ENCODE measurements at places on chromosomes 3 and 15. TPM values are rescaled to one million over a fixed set of nuclear protein-coding genes. Genes with fewer than 3 reads are reported as not detected.

DNA sequence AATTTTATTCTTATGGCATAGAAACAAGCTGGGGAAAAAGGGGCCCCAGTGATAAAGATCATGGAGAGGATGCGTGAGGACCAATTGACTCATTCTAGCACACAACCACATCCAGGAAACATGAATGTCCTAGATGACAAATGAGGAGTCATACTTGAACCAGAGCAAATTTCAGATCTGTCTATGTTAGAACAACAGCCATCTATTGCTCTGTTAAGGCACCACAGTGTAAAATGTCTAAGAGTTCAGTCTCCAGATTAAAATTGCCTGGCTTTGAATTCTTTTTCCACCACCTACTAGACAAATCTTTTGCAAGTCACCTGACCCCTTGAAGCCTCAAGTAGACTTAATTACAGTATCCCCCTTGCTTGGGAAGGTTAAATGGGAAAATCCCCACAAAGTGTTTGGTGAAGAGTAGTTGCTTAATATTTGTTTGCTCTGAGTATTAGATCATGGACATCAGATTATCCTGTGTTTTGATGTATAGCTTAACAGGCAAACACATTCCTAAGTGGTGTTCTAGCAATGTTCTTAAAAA, 258.7 kb upstream of the TGFBR2 start:
- H3K36me3 ChIP-seq, result no peaks in the 10 kb centered on the region
- H3K27me3 ChIP-seq, result no peaks in the 10 kb centered on the region
- DNase-seq, result no peak
- peaks cover 24% of the 10 kb centered on the region for H3K4me1 ChIP-seq

SLC24A5 gene
- total RNA-seq, result not detected

CCDC71 gene
- total RNA-seq, result 16.7 TPM

- H3K4me3 ChIP-seq, result no peak overlapping the region
- H3K36me3 ChIP-seq, result no peaks in the 10 kb centered on the region
- H3K27me3 ChIP-seq, result no peaks in the 10 kb centered on the region
- DNase-seq, result no peak
- no peaks in the 10 kb centered on the region for H3K4me1 ChIP-seq
Measured at GRCh38 chr15:62047282-62047827, 12.9 kb downstream of the VPS13C start.

COL6A5 gene
- total RNA-seq, result not detected

- no peak overlapping the region for H3K4me3 ChIP-seq
- H3K27ac ChIP-seq, result no peak overlapping the region
- DNase-seq, result no peak
- no peaks in the 10 kb centered on the region for H3K27me3 ChIP-seq
- H3K36me3 ChIP-seq, result no peaks in the 10 kb centered on the region
- peaks cover 8% of the 10 kb centered on the region for H3K4me1 ChIP-seq
Measured at GRCh38 chr3:148078658-148079057, 619.0 kb upstream of the AGTR1 start.

- peaks cover 1% of the 10 kb centered on the region for H3K36me3 ChIP-seq
- peaks cover 70% of the 10 kb centered on the region for H3K4me1 ChIP-seq
- H3K27me3 ChIP-seq, result no peaks in the 10 kb centered on the region
Measured at GRCh38 chr3:52277972-52278509, 408 bp downstream of the WDR82 start.

DNA sequence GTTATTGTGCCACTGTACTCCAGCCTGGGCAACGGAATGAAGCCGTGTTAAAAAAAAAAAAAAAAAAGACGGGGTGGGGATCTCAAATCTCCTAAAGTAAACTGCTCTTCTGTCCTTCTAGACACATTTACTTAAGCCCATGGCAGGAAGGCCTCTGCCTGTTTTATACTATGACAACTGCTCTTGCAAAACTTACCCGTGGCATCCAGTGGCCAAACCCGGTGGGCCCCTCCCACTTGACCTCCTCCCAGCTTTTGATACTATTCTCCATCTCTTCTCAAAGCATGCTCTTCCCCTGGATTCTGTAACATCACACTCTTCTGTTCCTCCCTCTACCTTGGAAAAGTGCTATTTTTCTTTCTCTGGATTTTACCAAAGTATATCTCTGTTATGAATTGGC, 112.2 kb downstream of the RFTN1 start:
- DNase-seq, result no peak
- no peaks in the 10 kb centered on the region for H3K4me1 ChIP-seq
- peak overlapping the region; percentile 22 for H3K27ac ChIP-seq
- no peak overlapping the region for H3K4me3 ChIP-seq
- H3K27me3 ChIP-seq, result no peaks in the 10 kb centered on the region

GRCh38 chr15:64583519-64583918, 123.1 kb downstream of the ZNF609 start:
- no peak for DNase-seq
- H3K27me3 ChIP-seq, result no peaks in the 10 kb centered on the region
- H3K4me3 ChIP-seq, result no peak overlapping the region
- no peaks in the 10 kb centered on the region for H3K36me3 ChIP-seq

- H3K36me3 ChIP-seq, result no peaks in the 10 kb centered on the region
- H3K27ac ChIP-seq, result no peak overlapping the region
- no peak for DNase-seq
- no peaks in the 10 kb centered on the region for H3K27me3 ChIP-seq
- H3K4me1 ChIP-seq, result no peaks in the 10 kb centered on the region
- H3K4me3 ChIP-seq, result no peak overlapping the region
Measured at GRCh38 chr3:182294696-182295095, 498.6 kb upstream of the ATP11B start.

C15orf62 gene
- 0.83 TPM for total RNA-seq

- H3K27me3 ChIP-seq, result no peaks in the 10 kb centered on the region
- H3K36me3 ChIP-seq, result no peaks in the 10 kb centered on the region
- H3K27ac ChIP-seq, result peak overlapping the region; percentile 63
- DNase-seq, result no peak
- H3K4me3 ChIP-seq, result no peak overlapping the region
- H3K4me1 ChIP-seq, result no peaks in the 10 kb centered on the region
Measured at GRCh38 chr15:101499863-101500713, 10.6 kb upstream of the PCSK6 start.

GRCh38 chr15:56910801-56911200, 7.6 kb upstream of the TCF12 start:
- H3K27me3 ChIP-seq, result no peaks in the 10 kb centered on the region
- no peaks in the 10 kb centered on the region for H3K36me3 ChIP-seq
- DNase-seq, result no peak
- H3K4me3 ChIP-seq, result no peak overlapping the region
- H3K27ac ChIP-seq, result no peak overlapping the region

SLC15A2 gene
- total RNA-seq, result 1.7 TPM

GRCh38 chr3:16198427-16198826, 23.9 kb downstream of the GALNT15 start:
- H3K4me1 ChIP-seq, result no peaks in the 10 kb centered on the region
- H3K36me3 ChIP-seq, result peaks cover 76% of the 10 kb centered on the region
- no peak for DNase-seq
- H3K4me3 ChIP-seq, result no peak overlapping the region
- no peaks in the 10 kb centered on the region for H3K27me3 ChIP-seq

CLRN1 gene
- not detected for total RNA-seq

DNA sequence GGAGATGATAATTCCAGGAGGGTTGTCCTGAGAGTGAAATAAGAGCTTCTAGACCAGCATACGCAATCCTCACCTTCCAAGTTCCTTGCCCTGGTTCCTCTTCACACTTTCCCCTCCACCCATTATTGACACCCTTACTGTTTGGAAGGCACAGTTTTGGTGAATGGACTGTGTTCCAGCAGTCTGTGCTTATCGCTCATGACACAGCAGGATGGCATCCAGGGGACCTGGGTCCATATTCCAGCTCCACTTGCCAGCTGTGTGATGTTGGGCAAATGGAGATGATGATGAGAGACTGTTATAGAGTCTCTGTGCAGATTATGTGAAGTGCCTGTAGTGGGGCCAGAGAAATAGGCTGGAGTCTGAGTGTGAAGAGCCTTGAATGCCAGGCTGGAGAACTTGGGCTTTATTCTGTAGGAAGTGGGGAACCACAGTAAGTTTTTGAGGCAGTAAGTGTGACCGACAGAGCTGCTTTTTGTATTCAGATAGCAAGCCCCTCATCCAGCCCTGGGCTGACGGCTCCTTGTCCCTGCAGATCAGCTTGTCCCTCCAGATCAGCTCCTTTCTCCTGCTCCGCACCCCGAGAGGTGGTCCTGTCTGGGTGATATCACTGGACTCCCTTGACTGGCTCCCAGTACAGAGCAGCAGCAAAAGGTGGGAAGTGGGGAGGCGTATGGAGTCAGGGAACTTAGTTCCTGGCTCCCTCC, 8.1 kb downstream of the KBTBD13 start:
- H3K27me3 ChIP-seq, result no peaks in the 10 kb centered on the region
- no peak overlapping the region for H3K4me3 ChIP-seq
- H3K27ac ChIP-seq, result peak overlapping the region; percentile 98
- no peaks in the 10 kb centered on the region for H3K36me3 ChIP-seq

- no peaks in the 10 kb centered on the region for H3K27me3 ChIP-seq
- H3K4me3 ChIP-seq, result no peak overlapping the region
- H3K27ac ChIP-seq, result no peak overlapping the region
- H3K4me1 ChIP-seq, result no peaks in the 10 kb centered on the region
- no peak for DNase-seq
Measured at GRCh38 chr15:55649058-55649423, 60.9 kb upstream of the PYGO1 start.

GRCh38 chr3:134373271-134374104, 759 bp downstream of the AMOTL2 start:
- peak overlapping the region; percentile 96 for H3K27ac ChIP-seq
- peak overlapping the region; percentile 99 for H3K4me3 ChIP-seq
- H3K27me3 ChIP-seq, result no peaks in the 10 kb centered on the region
- H3K36me3 ChIP-seq, result peaks cover 30% of the 10 kb centered on the region
- peak; percentile 95 for DNase-seq

- H3K4me1 ChIP-seq, result no peaks in the 10 kb centered on the region
- H3K4me3 ChIP-seq, result no peak overlapping the region
- H3K27ac ChIP-seq, result no peak overlapping the region
- DNase-seq, result peak; percentile 44
Measured at GRCh38 chr3:10772271-10773161, 43.5 kb upstream of the SLC6A11 start.

SEC11A gene
- total RNA-seq, result 79.7 TPM

TTLL13 gene
- total RNA-seq, result not detected

GRCh38 chr15:85125056-85125661, 143.5 kb downstream of the PDE8A start:
- no peaks in the 10 kb centered on the region for H3K4me1 ChIP-seq
- H3K4me3 ChIP-seq, result no peak overlapping the region
- H3K27ac ChIP-seq, result no peak overlapping the region
- peaks cover 49% of the 10 kb centered on the region for H3K36me3 ChIP-seq
- H3K27me3 ChIP-seq, result no peaks in the 10 kb centered on the region

IQCH gene
- 0.83 TPM for total RNA-seq

DNA sequence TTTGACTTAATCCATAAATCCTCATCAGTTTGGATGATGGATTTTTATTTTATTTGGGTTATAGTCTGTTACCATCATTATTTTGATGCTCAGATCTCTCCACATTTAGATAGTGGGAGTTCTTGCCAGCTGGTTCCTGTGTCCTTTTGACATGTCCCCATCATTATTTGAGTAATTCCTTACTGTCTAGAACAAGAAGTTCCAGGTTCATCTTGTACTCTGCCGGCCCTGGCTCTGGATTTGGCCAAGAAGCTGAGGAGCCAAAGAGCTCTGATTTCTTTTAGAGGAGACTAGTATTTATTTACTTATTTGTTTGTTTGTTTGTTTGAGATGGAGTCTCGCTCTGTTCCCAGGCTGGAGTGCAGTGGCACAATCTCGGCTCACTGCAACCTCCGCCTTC, 54.3 kb downstream of the PTPRG start:
- no peaks in the 10 kb centered on the region for H3K27me3 ChIP-seq
- no peak overlapping the region for H3K4me3 ChIP-seq
- DNase-seq, result no peak
- no peaks in the 10 kb centered on the region for H3K36me3 ChIP-seq

- no peaks in the 10 kb centered on the region for H3K27me3 ChIP-seq
- no peak overlapping the region for H3K27ac ChIP-seq
- no peaks in the 10 kb centered on the region for H3K36me3 ChIP-seq
- H3K4me3 ChIP-seq, result no peak overlapping the region
Measured at GRCh38 chr3:139811331-139811730, 123.7 kb upstream of the CLSTN2 start.

EPHA6 gene
- total RNA-seq, result 0.35 TPM

KIF15 gene
- total RNA-seq, result 0.24 TPM

KCNAB1 gene
- total RNA-seq, result 2.0 TPM

SH2D7 gene
- not detected for total RNA-seq

- H3K27ac ChIP-seq, result no peak overlapping the region
- no peak overlapping the region for H3K4me3 ChIP-seq
- no peak for DNase-seq
- H3K36me3 ChIP-seq, result no peaks in the 10 kb centered on the region
- no peaks in the 10 kb centered on the region for H3K27me3 ChIP-seq
Measured at GRCh38 chr15:55700876-55701275, 42.1 kb downstream of the PRTG start.

GRCh38 chr3:112280266-112280665, 13.8 kb downstream of the SLC9C1 start:
- no peaks in the 10 kb centered on the region for H3K27me3 ChIP-seq
- H3K4me3 ChIP-seq, result no peak overlapping the region
- no peak overlapping the region for H3K27ac ChIP-seq
- H3K4me1 ChIP-seq, result no peaks in the 10 kb centered on the region

PSMD2 gene
- 213 TPM for total RNA-seq

DNA sequence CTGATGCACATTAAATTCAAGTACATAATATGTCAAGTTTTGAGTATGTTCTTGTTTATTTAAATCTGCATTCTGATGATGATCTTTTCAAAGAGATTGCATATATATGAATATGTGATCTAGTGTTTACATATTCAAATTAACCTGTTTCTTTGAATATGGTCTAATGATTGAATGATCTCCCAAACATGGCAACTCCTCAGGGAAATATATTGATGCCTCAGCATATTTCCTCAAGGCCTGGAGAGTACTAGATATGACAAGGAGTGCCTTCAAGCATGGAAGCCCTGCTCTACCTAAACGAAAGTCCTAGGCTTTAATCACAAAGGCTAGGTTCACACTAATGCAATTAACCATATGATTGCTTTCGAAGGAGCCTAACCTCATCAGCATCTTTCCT, 532.8 kb downstream of the ZIC1 start:
- no peak for DNase-seq
- H3K27me3 ChIP-seq, result no peaks in the 10 kb centered on the region
- no peaks in the 10 kb centered on the region for H3K4me1 ChIP-seq
- no peak overlapping the region for H3K4me3 ChIP-seq

MELTF gene
- total RNA-seq, result 3.1 TPM

- DNase-seq, result no peak
- H3K4me1 ChIP-seq, result no peaks in the 10 kb centered on the region
- no peaks in the 10 kb centered on the region for H3K36me3 ChIP-seq
- no peak overlapping the region for H3K27ac ChIP-seq
- no peak overlapping the region for H3K4me3 ChIP-seq
Measured at GRCh38 chr3:174651951-174652350, 207.2 kb upstream of the NAALADL2 start.

CDCP1 gene
- 2.8 TPM for total RNA-seq
